Endodermal cell (in vitro differentiated cells): ENCODE measurements at places on chromosomes 13 and 19. TPM values are rescaled to one million over a fixed set of nuclear protein-coding genes. Genes with fewer than 3 reads are reported as not detected.

GRCh38 chr19:3358689-3359014 lies 7.7 kb upstream of the NFIC start:
- no peak for DNase-seq
- H3K4me3 ChIP-seq = no peak overlapping the region
- no peaks in the 10 kb centered on the region for H3K4me1 ChIP-seq
- H3K36me3 ChIP-seq = no peaks in the 10 kb centered on the region

DNA sequence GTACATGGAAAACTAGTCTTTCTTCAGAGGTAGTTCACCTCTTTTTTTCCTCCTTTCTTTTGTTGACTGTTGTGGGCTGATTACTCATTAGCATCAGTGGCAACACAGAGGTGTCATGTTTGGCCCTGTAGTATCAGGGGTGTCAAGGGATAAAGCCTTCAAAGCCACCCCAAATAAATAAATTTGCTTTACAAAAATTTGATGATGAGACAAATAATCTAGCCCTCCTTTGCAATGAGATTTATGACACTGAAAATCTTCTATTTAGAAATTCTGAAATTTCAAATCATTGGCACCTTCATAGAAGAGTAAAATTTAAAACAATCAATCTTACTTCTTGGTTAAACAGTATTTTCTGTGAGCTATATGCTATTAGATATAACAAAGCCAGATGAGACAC lies 1.9 kb downstream of the LACC1 start:
- H3K4me1 ChIP-seq = no peaks in the 10 kb centered on the region
- H3K27me3 ChIP-seq = peaks cover 15% of the 10 kb centered on the region
- H3K4me3 ChIP-seq = no peak overlapping the region
- no peak overlapping the region for H3K27ac ChIP-seq
- H3K36me3 ChIP-seq = no peaks in the 10 kb centered on the region

DNA sequence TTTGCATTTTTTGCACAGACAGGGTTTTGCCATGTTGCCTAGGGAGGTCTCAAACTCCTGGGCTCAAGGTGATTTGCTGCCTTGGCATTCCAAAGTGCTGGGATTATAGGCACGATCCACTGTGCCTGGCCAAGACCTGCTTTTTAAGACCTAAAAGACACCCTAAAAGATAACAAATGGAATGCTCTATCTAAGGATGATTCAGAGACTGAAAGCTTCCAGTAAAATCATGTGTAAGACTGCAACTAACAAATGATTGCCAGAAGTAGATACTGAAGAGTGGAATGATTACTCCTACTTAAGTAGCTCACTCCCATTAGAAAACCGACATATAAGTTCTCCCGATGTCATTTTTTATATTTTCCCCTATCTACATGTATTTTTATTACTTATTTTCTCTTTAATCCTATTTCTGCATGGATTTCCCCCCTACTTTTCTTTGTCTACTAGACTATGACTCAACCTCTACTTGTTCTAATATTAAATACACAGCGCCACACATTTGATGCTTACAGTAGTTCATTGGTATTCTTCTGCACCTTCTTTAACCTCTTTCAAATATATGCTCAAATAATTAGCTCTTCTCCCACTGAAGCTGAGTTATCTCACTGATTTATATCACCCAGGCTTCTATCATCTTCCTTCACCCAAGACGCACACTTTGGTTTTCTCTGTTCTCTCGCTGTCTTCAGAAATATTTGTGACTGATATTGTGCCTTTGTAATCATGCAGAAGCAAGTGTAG lies 32.2 kb upstream of the KLF12 start:
- no peak overlapping the region for H3K27ac ChIP-seq
- no peaks in the 10 kb centered on the region for H3K27me3 ChIP-seq
- no peak for DNase-seq

- DNase-seq = peak; percentile 70
- H3K27me3 ChIP-seq = no peaks in the 10 kb centered on the region
- no peaks in the 10 kb centered on the region for H3K36me3 ChIP-seq
- H3K4me1 ChIP-seq = peaks cover 2% of the 10 kb centered on the region
Measured at GRCh38 chr13:104534847-104535246, 1468.6 kb upstream of the SLC10A2 start.

GPR42 gene
- not detected in 2 replicates for total RNA-seq

STXBP2 gene
- 115 and 126 TPM in 2 replicates for total RNA-seq

KLK3 gene
- total RNA-seq = not detected in 3 replicates
